ENCODE measurements at places on chromosomes 4 and X.
A peak's percentile ranks its signal among the peaks of the same experiment; 100 is the strongest.

GRCh38 chrX:136193771-136194170, 46.4 kb downstream of the FHL1 start:
- no peak for DNase-seq

DNA sequence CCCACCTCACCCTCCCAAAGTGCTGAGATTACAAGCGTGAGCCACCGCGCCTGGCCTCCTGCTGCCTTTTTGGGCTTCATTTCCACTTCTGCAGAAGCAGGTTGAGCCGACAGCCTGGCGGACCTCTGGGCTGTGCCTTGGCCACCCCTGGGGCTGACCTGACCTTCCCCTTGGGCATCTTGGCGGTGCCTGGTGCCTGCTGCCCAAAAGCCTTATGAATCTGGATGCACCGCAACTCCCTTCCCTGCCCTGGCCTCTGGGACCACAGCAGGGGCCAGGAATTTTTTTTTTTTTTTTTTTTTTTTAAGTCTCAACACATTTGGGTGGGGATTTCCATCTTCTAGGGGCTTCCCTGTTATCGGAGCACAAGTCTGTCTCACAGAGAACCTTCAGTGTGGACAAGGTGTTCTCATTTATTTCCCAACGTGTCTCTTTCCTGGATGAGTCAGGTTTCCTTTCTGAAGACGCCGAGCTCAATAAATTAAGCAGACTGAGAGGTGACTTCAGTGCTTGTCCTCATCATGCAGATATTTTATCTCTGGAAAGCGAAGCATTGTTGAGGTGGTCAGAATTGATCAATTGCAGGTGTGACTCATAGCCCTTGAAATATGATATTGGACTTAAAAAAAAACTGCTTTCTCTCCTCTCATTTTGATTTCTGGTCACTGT, 79.7 kb downstream of the SHROOM2 start:
- DNase-seq = no peak

DNA sequence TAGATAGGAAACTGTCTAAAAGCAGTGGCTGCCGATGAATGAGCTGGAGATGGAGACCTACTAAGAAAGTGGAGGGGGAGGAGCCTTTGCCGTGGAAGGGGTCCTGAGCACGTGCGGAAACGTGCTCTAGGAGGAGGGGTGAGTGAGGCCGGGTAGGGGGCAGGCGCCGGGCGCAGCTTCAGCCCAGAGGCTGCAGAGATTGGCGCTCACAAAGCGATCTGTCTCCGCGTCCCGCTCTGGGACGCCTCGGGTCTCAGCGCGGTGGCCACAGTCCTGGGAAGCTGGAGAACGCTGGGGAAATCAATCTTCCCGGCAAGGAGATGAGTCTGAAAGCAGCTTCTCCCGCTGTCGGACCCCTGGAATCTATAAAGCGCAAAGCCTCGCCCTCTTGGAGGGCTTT, 444 bp upstream of the ARHGAP6 start:
- no peak for DNase-seq

DNA sequence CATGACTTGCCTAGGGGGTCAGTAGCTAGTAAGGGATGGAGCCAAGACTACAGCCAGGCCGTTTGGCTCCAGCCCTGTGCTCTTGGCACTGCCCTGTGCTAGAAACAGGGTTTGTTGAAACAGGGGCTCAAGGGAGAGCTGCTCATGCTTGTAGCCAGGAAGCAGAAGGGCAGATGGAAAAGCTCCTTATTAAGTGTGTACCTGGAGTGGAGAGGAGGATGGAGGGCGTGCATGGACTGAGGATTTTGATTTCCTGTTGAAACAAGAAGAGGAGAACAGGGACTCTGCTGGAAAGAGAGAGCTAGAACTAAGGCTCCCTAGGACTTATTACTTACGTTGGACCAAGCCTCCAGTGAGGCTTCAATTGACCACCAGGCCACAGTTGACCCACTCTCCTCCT, 363.0 kb downstream of the MID1IP1 start:
- no peak for DNase-seq

GRCh38 chr4:16106956-16107355, 23.1 kb upstream of the PROM1 start:
- no peak for DNase-seq

DNA sequence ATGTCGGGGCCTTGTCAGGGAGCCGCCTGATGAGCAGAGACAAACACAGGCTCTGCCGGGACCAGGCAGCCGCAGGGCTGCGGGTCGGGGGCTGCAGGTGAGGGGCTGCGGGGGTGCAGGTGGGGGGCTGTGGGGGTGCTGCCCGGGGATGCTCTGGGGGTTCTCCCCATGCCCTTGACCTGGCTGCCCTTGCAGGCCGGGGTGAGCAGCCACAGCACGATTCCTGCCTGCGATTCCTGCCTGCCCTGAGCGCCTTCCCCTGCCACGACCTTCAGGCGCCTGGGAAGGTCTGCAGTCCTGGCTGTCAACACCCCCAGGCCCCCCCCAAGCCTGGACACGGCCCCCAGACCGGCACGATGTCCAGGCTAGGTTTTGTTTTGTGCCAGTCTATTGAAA, 106.3 kb downstream of the FAM53A start:
- no peak for DNase-seq

GRCh38 chr4:144501231-144501780, 144.7 kb upstream of the HHIP start:
- DNase-seq = no peak

- DNase-seq = no peak
Measured at GRCh38 chr4:37650481-37650880, 35.7 kb downstream of the RELL1 start.

- DNase-seq = no peak
Measured at GRCh38 chrX:68894513-68895340, 65.9 kb downstream of the EFNB1 start.

DNA sequence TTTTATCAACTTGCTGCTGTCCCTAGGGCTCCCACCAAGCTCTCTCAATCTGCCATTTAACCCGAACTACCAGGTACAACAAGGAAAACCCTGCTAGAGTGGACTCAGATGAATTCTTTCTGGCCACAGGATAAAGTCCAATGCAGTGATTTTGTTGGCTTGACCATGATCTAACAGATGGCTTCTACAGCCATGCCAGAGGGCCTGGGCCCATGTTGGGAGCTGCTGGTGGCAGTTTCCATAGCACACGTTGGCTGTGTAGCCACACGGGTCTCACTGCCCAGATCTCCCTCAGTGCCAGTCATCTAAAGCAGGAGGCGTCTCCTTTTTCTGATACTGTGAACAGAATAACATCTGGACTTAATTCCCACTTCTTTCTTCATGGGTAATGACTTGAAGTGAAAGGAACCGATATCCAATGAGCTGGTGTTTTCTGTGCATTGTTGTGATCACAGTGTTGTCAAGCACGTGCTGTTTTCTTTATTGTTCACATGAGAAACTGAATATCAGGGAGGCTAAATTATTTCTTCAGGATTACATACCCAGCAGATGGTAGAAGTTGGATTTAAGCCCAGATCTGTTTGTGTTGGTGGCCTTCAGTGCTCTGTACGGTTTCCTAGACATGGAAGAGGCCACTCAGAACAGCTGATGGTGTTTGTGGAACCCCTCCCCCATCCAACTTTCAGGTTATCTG, 85.2 kb upstream of the CLCN4 start:
- no peak for DNase-seq

DNA sequence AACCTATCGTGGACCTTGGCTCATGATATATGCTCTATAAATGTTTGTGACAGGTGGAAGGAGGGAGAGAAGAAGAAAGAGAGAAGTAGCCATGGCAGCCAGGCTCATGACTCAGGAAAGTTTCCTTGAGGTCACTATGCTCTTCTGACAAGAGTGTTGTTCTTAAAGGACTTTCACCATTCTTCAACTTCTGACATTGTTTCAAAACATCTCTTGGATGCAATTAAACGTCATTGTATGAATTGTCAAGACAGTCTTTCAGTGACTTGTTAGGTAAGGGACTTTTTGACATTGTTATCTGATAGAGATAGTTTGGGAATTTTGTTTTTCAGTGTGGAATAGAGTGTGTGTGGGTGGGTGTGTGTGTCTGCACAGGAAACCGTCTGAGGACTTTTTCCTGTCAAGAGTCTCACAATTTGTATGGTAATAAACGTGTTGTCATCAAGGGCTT, 617.0 kb downstream of the MID1IP1 start:
- no peak for DNase-seq

- DNase-seq = peak; percentile 18
Measured at GRCh38 chr4:76989391-76990061, 40.0 kb downstream of the SEPTIN11 start.

GRCh38 chrX:2848871-2849301, 20.2 kb downstream of the GYG2 start:
- DNase-seq = no peak

DNA sequence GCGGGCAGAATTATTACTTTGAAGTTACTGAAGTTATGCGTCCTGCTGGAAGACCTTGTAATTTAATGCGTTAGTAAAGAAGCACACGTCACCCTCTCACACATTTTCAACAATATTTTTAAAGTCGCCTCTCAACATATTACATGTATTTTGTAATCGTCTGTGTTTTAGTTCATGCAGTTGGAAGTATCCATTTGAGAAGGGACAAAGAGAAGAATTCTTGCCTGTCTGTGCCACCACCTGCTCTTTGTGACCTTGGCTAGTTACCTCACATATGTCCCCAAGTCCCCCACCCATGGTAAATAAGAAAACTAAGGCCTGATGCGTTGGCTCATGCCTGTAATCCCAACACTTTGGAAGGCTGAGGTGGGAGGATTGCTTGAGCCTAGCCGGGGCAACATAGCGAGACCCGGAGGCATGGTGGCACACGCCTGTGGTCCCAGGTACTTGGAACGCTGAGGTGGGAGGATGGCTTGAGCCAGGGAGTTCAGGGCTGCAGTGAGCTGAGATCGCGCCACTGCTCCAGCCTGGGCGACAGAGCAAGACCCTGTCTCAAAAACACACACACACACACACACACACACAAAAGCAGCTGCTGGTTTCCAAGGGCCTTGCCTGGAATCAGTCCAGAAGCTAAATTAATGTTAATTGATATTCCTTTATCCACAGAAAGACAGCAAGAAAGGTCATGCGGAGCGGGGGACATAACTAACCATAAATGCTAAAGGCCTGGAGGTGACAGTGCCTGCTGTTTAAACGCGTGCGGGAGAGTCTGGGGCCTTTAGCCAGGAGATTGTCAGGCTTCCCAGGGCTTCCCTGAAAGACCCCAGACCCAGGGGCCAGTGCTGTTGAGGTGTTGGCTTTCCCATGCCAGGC, 811 bp downstream of the TMEM187 start:
- DNase-seq = no peak

DNA sequence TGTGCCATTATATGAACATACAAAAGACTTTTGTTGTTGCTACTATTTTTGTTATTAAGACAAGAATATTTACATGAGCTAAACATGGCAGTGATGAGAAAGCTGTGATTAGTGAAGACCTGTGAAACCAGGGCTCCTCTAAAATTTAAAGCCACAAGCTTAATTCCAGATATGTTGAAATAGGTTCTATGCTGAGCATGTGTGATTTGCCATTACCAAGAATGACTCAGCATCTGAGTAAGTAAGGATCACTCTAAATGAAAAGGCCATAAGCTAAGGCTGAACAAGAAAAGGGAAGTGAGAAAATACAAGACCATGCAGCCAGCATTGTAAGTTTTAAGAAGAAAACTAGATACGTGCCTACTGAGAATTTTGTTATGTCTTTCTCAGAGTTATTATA, 75.9 kb upstream of the CAMK2D start:
- no peak for DNase-seq

DNA sequence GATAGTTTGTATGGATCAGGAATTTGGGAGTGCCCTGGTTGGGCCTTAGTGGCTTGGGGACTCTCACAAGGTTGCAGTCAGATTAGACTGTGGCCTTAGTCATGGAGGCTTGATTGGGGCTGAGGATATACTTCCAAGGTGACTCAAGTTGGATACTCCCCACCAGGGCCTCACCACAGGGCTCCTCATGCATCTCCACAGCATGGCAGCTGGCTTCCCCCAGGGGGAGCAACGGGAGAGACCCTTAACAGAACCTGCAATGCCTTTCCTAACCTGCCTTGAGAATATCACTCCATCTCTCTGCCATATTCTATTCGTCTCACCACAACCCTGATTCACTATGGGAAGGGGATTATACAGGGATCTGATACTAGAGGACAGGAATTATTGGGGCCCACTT, 161.9 kb downstream of the RELL1 start:
- DNase-seq = no peak
